ENCODE measurements at places on chromosomes 6 and 20. TPM values are rescaled to one million over a fixed set of nuclear protein-coding genes. Genes with fewer than 3 reads are reported as not detected.

Gene ELOVL4
- 9.3 TPM for total RNA-seq

Gene DLL1
- total RNA-seq, result 5.9 TPM

Gene ADAM33
- 88.2 TPM for total RNA-seq

Gene PCNA
- 91.9 TPM for total RNA-seq

Gene C6orf89
- total RNA-seq, result 41.3 TPM

Gene LY6G6D
- 3.1 TPM for total RNA-seq

Gene CAGE1
- not detected for total RNA-seq

Gene BPI
- total RNA-seq, result 0.32 TPM

Gene TNFRSF6B
- total RNA-seq, result 0.42 TPM

Gene ENPP4
- total RNA-seq, result 13.6 TPM

Gene TBC1D32
- 62.8 TPM for total RNA-seq

Data from urinary bladder (tissue), 4 donors.